ENCODE measurements at places on chromosomes 1 and 21. TPM values are rescaled to one million over a fixed set of nuclear protein-coding genes. Genes with fewer than 3 reads are reported as not detected.

Gene ZNF695
- 2.6 TPM for total RNA-seq

DNA sequence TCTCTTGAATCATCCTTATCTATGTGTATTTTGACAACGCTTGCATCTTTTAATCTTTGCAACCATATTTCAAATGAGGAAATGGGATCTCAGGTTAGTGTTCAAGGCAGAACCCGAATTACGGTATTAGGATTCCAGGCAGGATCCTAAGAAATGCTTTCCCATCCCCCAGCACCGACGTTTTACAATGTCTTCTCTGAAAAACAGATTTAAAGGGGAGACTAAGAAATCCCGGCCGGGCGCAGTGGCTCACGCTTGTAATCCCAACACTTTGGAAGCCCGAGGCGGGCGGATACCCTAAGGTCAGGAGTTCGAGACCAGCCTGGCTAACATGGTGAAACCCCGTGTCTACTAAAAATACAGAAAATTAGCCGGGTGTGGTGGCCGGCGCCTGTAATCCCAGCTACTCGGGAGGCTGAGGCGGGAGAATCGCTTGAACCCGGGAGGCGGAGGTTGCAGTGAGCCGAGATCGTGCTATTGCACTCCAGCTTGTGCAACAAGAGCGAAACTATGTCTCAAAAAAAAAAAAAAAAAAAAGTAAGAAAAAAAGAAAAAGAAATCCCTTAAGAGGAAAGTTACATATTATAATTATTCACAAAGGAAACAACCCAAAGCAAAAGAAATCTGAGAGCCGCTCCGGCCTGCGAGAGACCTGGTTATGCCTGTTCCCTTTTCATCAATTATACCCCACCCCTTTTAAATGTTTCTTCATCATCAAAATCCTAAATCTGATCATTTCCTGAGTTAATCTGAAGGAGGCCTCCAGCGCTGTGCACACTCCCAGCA, 801 bp upstream of the GORAB start:
- no peak for DNase-seq
- no peaks in the 10 kb centered on the region for H3K36me3 ChIP-seq
- peak overlapping the region; percentile 97 for H3K27ac ChIP-seq
- H3K4me3 ChIP-seq, result peak overlapping the region; percentile 84
- no peaks in the 10 kb centered on the region for H3K27me3 ChIP-seq
- H3K4me1 ChIP-seq, result no peaks in the 10 kb centered on the region

DNA sequence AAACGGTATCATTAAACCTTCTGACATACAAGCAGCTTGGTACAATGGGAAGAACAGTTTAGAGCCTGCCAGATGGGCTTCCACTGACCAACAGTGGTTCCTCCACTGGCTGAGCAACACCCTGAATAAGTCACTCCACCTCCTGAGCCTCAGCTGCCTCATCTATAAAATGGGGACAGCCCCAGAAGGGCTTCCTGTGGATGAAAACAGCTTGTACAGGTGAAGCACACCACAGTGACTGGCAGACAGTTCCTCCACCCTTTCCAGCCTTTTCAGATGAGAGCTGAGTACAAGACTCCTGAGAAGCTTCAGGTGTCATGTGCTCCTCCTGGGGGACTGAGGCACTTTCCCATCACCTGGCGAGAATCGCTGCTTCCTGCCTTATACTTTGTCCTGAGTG, 2.1 kb downstream of the CAPZB start:
- peak overlapping the region; percentile 94 for H3K27ac ChIP-seq
- H3K4me1 ChIP-seq, result peaks cover 21% of the 10 kb centered on the region
- H3K36me3 ChIP-seq, result peaks cover 3% of the 10 kb centered on the region
- DNase-seq, result no peak
- H3K4me3 ChIP-seq, result peak overlapping the region; percentile 76
- H3K27me3 ChIP-seq, result no peaks in the 10 kb centered on the region

DNA sequence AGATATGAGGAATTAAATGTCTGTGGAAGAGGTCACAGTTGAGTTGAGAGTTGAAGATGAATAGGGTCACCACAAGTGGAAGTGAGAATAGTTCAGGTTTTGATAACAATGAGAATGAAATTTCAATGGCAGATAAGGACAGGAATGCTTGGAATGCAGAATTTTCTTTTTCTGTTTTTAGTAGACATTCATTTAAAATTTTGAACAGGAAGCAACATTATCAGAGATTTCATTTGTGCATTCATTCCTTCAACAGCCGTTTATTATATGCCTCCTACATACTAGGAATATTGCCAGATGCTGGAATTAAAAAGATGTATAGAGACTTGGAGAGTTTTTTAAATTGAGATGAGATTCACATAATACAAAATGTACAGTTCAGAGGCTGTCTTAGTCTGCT, 126.8 kb downstream of the ITSN1 start:
- H3K27me3 ChIP-seq, result no peaks in the 10 kb centered on the region
- H3K27ac ChIP-seq, result no peak overlapping the region
- H3K36me3 ChIP-seq, result peaks cover 3% of the 10 kb centered on the region
- H3K4me3 ChIP-seq, result no peak overlapping the region
- DNase-seq, result no peak
- peaks cover 2% of the 10 kb centered on the region for H3K4me1 ChIP-seq

GRCh38 chr21:44540741-44541288, 820 bp upstream of the KRTAP10-1 start:
- H3K27me3 ChIP-seq, result no peaks in the 10 kb centered on the region
- no peak overlapping the region for H3K27ac ChIP-seq
- DNase-seq, result no peak
- no peaks in the 10 kb centered on the region for H3K36me3 ChIP-seq
- H3K4me3 ChIP-seq, result no peak overlapping the region

Gene LRRC53
- total RNA-seq, result not detected

GRCh38 chr1:22635436-22635835, 992 bp upstream of the C1QA start:
- H3K36me3 ChIP-seq, result no peaks in the 10 kb centered on the region
- H3K27me3 ChIP-seq, result peaks cover 12% of the 10 kb centered on the region
- H3K27ac ChIP-seq, result no peak overlapping the region
- H3K4me1 ChIP-seq, result no peaks in the 10 kb centered on the region
- H3K4me3 ChIP-seq, result no peak overlapping the region

GRCh38 chr1:19360843-19361610, 48.9 kb downstream of the SLC66A1 start:
- DNase-seq, result no peak
- no peak overlapping the region for H3K27ac ChIP-seq
- no peaks in the 10 kb centered on the region for H3K4me1 ChIP-seq
- H3K36me3 ChIP-seq, result peaks cover 8% of the 10 kb centered on the region

DNA sequence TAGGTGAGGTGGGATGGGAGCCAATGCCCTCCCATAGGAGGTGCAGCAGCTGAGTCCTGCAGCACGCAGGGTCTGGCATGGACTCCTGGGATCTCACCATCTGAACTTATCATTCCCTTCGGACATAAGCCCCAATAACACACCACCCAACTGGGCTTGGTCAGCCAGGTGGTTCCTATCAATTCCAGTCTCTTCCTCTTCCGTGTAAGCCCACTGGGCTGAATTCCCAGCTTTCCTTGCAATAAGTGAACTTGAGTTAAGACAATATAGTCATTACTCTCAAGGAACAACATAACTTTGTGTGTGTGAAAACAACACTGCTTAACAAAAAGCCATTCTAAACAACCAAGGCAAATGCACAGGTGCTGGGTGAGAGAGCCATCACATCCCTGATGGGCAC, 86.6 kb upstream of the EDN2 start:
- peak; percentile 15 for DNase-seq
- no peak overlapping the region for H3K4me3 ChIP-seq
- H3K27me3 ChIP-seq, result no peaks in the 10 kb centered on the region
- no peaks in the 10 kb centered on the region for H3K4me1 ChIP-seq

DNA sequence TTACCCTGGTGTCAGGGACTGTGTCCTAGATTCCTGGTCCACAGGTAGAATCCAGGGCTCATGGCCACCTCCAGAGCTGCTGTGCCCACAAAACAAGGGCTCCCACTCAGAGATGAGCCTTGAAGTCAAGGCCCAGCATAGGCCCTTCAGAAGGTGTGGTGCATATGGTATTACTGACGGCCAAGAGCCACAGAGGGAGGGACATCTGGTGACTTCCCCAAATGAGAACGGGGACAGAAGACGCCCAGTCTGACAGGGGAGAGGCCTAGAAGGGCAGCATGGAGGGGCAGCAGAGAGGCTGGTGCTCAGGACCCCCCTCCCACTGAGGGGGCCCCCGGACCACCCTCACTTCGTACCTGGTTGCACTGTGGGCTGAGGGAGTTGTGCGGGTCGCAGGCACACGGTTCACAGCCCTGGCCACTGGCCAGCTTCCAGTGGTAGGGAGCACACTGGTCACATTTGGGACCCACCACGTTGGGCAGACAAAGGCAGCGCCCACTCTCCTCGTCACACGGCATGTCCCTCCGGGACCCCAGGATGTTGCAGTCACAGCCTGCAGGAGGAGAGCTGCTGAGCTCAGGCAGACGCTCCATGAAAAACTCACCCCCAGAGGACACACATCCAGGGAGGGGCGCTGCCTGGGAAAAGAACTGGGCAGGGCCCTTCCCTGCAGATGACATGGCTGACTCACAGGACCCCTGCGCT, 25.0 kb downstream of the LAMB3 start:
- no peaks in the 10 kb centered on the region for H3K36me3 ChIP-seq
- no peak for DNase-seq
- H3K27ac ChIP-seq, result no peak overlapping the region
- no peaks in the 10 kb centered on the region for H3K4me1 ChIP-seq

Gene SMPDL3B
- 0.26 TPM for total RNA-seq

DNA sequence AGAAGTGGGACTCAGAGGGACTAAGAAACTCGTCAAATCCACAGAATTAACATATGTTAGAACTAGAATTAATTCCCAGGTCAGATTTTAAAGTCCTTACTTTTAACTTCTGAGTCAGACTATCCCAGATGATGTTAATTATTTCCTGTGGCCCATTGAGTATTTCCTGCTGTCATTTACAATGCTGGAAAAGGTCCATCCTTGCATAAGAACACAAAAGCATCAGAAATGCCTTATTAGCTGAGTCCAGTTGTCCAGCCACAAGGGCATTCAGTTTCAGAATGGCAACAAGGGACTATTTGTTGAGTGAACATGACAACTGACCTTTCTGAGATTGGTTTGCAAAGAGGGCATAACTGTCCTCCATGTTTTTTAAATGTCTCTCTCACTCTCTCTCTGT, 16.5 kb upstream of the HIVEP3 start:
- H3K4me1 ChIP-seq, result peaks cover 2% of the 10 kb centered on the region
- H3K27me3 ChIP-seq, result no peaks in the 10 kb centered on the region
- DNase-seq, result peak; percentile 39
- H3K27ac ChIP-seq, result no peak overlapping the region
- no peaks in the 10 kb centered on the region for H3K36me3 ChIP-seq

Gene TEX38
- total RNA-seq, result not detected

- H3K4me1 ChIP-seq, result no peaks in the 10 kb centered on the region
- no peaks in the 10 kb centered on the region for H3K27me3 ChIP-seq
- no peak overlapping the region for H3K4me3 ChIP-seq
- H3K27ac ChIP-seq, result no peak overlapping the region
- no peak for DNase-seq
Observed at GRCh38 chr1:76284842-76285241, 210.3 kb downstream of the ST6GALNAC3 start.
